Omental fat pad (tissue), 4 donors: ENCODE measurements at places on chromosomes 2 and 18. TPM values are rescaled to one million over a fixed set of nuclear protein-coding genes. Genes with fewer than 3 reads are reported as not detected.

- no peak for DNase-seq
These were observed 36.3 kb downstream of the PREPL start for GRCh38 chr2:44324971-44325426.

- DNase-seq, result peak; percentile 82
These were observed 4.1 kb upstream of the NEURL3 start for GRCh38 chr2:96509114-96509846.

DNA sequence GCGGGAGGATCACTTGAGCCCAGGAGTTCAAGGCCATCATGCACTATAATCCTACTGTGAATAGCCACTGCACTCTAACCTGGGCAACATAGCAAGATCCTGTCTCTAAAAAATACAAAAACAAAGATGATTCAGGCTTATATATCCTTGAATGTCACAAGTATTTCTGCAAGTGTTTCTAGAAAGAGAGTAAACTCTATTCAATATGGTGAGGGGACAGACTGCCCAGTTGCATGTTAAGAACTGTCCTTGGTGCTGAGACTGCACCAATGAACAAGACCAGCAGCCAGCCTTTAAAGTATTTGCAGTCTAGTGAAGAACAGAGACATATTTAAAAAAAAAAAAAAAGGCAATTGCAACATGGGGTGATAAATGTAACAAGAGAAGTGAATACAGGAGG, 16.4 kb downstream of the MAP3K19 start:
- no peak for DNase-seq

DNA sequence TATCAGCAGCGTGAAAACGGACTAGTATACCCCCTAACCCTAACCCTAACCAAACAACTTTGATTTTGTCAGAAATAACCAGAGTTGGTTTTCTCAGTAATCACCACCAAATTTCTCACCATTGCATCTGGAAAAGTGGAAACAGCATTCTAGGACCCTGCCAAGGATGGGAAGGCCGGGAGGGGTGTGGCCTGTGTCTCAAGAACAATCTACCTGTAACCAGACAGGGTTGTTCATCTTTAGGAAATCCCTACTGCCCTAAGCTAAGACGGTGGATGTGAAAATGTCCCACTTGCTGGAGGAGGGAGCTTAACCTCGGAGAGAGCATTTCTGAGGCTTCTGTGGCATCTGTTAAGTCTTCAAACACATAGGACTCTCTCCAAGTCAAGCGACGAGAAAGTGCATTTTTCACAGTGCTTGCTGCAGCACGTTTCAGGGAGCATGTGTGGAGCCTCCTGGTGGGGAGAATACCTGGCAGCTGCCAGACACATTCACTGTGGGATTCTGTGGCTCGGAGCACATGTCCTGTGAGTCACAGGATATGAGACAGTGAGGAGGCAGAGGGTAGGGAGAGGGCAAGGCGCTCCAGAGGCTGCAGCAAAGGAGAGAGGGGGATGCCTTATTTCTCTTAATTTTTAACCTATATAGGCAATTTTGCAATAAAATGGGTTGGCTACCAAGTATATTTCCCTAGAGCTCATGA, 207.5 kb downstream of the SPP2 start:
- no peak for DNase-seq

Gene CFAP53
- not detected for total RNA-seq

Gene CD207
- 0.28 TPM for total RNA-seq

Gene SOX11
- not detected for total RNA-seq

Gene TNS1
- total RNA-seq, result 453 TPM
